ENCODE measurements at places on chromosomes 13 and 19.

DNA sequence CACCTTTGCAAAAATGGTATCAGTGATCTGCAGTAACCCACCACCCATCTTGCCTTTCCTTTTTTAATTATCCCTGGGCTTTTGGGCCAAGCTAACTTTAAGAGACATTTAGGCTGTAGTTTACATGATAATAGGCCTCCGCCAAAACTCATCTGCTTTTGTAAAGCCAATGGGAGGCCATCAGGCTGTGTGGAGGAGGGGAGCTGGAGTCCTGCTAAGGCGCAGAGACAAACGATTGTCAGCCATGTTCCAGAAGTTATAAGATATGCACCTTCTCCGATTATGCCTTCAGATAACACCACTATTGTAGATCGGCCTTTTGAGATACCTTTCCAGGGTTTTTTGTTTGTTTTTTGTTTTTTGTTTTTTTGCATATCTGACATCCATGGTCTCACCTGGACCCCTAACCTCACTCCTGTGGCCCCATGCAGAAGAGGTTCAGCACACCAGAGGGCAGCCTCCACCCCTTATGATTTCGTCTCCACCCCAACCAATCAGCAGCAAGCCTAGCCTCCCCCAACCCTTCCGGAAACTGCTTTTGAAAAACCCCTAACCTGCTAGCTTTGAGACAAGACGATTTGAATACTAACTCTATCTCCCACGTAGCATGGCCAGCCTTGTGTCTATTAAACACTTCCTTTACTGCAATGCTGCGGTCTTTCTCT, 113.9 kb upstream of the UBL3 start:
- no peak for DNase-seq

GRCh38 chr13:26037302-26037701, 14.5 kb downstream of the SHISA2 start:
- no peak for DNase-seq

DNA sequence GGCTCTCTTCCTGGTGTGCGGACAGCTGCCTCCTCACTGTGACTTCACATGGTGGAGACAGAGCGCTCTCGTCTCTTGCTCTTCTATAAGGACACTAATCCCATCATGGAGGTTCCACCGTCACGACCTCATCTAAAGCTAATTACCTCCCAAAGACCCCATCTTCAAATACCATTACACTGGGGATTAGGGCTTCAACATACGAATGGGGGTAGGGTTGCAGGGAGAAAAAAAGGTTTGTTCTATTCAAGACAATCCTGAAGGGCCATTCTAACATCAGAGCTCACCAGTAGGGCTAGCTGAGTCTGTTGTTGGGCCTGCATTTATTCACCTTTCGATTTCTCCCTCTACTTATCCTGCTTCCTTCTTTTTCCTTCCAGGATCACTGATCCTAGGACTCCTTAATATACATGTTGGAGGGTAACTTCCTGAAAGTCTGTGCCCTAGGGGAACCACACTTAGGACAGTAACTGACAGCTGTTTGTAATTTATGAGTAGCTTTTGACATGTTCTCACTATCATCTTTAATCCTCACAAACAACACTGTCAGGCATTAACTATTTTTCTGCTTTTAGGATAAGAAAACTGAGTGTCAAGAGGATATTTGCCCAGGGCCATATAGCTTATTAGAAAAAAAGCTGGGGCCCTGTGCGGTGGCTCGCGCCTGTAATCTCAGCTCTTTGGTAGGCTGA, 18.8 kb upstream of the GTF2F2 start:
- no peak for DNase-seq

- DNase-seq, result no peak
These were observed 6.4 kb downstream of the LYL1 start for GRCh38 chr19:13095934-13096927.

DNA sequence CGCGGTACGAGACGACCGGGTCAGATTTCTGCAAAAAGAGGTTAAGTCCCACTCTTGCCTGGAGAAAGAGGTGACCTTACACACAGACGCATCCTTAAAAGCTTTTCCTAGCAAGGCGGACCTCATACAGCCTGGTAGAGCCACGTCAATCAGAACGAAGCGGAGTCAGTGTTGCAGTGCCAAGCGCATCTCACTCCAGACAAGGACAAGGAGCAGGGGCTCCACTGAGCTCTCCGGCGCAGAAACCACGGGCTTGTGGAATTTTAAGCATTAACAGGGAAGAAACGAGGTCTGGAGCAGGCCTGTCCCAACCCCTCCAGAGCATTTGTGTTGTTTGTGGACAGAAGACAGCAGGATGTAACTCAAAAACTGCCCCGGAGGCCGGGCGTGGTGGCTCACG, 7.1 kb downstream of the EEF2 start:
- no peak for DNase-seq

DNA sequence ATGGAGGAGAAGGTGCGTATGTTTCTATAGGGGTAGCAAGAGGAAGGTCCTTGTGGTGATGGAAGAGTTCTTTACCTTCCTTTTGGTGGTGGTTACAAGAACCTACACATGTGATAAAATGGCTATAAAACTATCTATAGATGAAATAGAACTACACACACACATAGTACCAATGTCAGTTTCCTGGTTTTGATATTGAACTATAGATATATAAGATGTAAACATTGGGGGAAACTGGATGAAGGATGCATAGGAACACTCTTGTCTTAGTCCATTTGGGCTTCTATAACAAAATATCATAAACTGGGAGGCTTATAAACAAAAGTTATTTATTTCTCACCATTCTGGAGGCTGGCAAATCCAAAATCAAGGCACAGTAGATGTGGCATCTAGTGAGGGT, 47.1 kb downstream of the MZT1 start:
- no peak for DNase-seq

GRCh38 chr13:41552031-41552430, 94.7 kb downstream of the RGCC start:
- DNase-seq, result no peak

- DNase-seq, result no peak
These were observed 171.3 kb downstream of the CACNA1A start for GRCh38 chr19:13334801-13335481.

GRCh38 chr13:110305949-110306339, 1.0 kb downstream of the COL4A1 start:
- no peak for DNase-seq

- no peak for DNase-seq
These were observed 17.9 kb downstream of the PPP1R37 start for GRCh38 chr19:45110851-45111266.

GRCh38 chr19:896999-897398, 3.7 kb downstream of the RNU6-9 start:
- no peak for DNase-seq

- peak; percentile 43 for DNase-seq
These were observed 48.2 kb downstream of the PTPRS start for GRCh38 chr19:5292453-5292821.

- DNase-seq, result no peak
These were observed 13.1 kb downstream of the PCCA start for GRCh38 chr13:100102042-100102441.

DNA sequence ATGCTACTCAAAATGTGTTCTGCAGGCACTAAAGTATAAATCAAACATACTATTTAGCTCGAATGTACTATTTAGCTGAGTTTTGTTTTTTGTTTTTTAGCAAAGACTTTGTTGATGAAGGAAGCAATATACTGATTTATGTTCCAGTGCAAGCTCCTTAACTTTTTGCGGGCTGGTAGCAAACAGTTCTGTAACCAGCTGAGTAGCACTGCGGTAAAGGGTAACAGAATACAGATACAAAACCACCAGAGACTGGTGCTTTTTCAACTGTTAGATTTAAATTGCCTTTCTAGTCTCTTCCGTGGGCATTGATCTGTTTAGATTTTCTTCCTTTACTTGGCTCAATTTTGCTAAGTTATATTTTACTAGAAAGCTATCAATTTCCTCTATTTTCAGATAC, 39.0 kb upstream of the KPNA3 start:
- DNase-seq, result no peak

GRCh38 chr19:50361290-50362029, 4.0 kb downstream of the NAPSA start:
- no peak for DNase-seq

GRCh38 chr13:49627831-49628652, at the start of gene ARL11:
TSS of gene ARL11 (plus strand) at chr13:49628507. CDS start at chr13:49630448, 1,941 bp downstream.
- DNase-seq, result peak; percentile 50
